ENCODE measurements at places on chromosomes 5 and 9.
A peak's percentile ranks its signal among the peaks of the same experiment; 100 is the strongest.

GRCh38 chr9:4301971-4302427 lies 2.1 kb upstream of the GLIS3 start:
- DNase-seq = peak; percentile 42

- no peak for DNase-seq
Measured at GRCh38 chr5:43712081-43712480, 109.1 kb downstream of the NNT start.

DNA sequence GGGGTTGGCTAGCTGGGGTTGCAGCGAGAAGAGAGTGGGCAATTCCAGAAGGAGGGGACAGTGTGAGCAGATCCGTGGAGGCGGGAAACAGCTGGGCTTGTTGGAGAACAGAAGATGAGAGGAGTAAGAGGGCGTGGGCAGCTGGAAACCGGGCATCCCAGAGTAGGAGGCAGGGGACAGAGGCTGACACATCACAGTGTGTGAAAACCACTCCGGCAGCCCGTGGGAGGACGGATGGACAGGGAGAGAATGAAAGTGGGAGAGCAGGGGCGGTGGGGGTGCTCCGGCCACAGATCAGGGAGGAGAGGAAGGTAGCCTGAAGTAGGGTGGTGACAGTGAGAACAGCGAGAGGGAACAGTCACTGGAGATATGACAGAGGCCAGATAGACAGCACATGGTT lies 8.3 kb upstream of the PSMB7 start:
- no peak for DNase-seq

DNA sequence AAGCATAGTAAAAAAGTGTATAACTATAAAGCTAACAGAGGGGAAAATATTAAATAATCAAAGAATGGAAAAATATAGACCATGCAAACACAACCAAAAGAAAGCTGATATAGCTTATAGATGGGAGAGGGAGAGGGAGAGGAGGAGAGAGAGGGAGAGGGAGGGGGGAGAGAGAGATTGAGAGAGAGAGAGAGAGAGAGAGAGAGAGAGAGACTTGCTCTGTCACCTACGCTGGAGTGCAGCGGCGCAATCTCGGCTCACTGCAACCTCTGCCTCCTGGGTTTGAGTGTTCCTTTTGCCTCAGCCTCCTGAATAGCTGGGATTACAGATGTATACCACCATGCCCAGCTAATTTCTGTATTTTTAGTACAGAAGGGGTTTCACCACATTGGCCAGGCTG lies 110.6 kb downstream of the RAPGEF6 start:
- no peak for DNase-seq

Measured in activated CD4-positive, alpha-beta T cell treated with anti-CD3 and anti-CD28 coated beads, Interleukin-2, amount 50 U/mL, for 48 hours (primary cell).